ENCODE measurements at places on chromosomes 3 and 15.

DNA sequence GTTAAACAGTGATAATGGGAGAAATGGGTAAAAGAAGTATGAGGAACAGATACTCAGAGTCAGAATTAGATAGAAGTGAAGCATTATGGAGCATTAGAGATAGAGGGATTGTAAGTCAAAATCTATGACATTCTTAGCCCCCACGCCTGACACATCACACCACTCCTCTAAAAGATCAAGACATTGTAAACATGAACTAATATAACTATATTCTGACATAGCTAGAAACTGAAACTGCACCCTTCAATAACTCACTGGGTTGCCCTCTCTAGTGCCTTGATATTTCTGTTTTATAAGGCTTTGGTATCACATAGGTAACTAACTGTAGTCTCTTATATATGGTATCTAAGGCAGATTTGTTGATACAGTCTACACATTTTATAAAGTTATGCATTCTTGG, 684.3 kb upstream of the DPPA4 start:
- DNase-seq: no peak

- DNase-seq: no peak
These were observed 180.9 kb upstream of the THBS1 start for GRCh38 chr15:39400002-39400401.

DNA sequence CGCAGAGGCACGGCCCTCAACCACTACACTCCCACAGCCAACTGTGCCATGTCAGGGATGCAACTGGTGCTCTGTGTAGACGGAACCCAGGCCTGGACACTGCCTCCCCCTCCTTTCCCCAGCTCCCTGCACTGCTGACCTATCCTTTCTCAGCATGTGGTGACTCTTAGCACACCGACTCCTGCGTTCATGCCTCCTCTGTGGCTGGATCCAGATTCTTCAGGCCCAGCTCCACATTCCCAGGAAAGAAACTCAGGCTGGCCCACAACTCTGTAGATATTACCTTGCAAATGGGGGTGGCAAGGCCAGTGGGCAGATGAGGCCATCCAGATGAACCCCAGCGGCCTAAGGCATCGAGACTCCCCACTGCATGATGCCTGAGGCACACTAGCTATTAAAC, 272.7 kb downstream of the OCA2 start:
- DNase-seq: no peak

- no peak for DNase-seq
These were observed 36.6 kb upstream of the MGLL start for GRCh38 chr3:127858937-127859336.

DNA sequence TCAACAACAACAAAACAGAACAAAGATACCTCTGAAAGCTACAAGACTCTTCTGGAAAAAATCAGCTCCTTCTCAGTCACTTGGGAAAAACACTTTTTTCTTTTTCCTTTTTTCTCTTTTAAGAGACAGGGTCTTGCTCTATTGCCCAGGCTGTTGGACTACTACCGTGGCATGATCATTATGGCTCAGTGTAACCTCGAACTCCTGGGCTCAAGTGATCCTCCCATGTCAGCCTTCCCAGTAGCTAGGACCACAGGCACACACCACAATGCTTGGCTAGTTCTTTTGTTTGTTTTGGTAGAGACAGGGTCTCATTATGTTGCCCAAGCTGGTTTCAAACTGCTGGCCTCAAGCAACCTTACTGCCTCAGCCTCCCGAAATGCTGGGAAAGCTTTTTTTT, 12.8 kb downstream of the MYO9A start:
- DNase-seq: no peak
